ENCODE measurements at places on chromosomes 12 and 14. TPM values are rescaled to one million over a fixed set of nuclear protein-coding genes. Genes with fewer than 3 reads are reported as not detected.

The GPX2 gene
- not detected for polyA plus RNA-seq

GRCh38 chr14:23605931-23606585, 27.5 kb upstream of the JPH4 start:
- DNase-seq: no peak

GRCh38 chr12:97283297-97283696, 179.3 kb upstream of the RMST start:
- DNase-seq: no peak

The LAG3 gene
- polyA plus RNA-seq: 13.7 TPM

GRCh38 chr12:57497223-57498131, 9.6 kb downstream of the MARS1 start:
- DNase-seq: no peak

The FLVCR2 gene
- 7.2 TPM for polyA plus RNA-seq

GRCh38 chr12:124720681-124721500, 142.8 kb downstream of the SCARB1 start:
- no peak for DNase-seq

- DNase-seq: no peak
Measured at GRCh38 chr14:68896132-68896531, 83.0 kb downstream of the ACTN1 start.

DNA sequence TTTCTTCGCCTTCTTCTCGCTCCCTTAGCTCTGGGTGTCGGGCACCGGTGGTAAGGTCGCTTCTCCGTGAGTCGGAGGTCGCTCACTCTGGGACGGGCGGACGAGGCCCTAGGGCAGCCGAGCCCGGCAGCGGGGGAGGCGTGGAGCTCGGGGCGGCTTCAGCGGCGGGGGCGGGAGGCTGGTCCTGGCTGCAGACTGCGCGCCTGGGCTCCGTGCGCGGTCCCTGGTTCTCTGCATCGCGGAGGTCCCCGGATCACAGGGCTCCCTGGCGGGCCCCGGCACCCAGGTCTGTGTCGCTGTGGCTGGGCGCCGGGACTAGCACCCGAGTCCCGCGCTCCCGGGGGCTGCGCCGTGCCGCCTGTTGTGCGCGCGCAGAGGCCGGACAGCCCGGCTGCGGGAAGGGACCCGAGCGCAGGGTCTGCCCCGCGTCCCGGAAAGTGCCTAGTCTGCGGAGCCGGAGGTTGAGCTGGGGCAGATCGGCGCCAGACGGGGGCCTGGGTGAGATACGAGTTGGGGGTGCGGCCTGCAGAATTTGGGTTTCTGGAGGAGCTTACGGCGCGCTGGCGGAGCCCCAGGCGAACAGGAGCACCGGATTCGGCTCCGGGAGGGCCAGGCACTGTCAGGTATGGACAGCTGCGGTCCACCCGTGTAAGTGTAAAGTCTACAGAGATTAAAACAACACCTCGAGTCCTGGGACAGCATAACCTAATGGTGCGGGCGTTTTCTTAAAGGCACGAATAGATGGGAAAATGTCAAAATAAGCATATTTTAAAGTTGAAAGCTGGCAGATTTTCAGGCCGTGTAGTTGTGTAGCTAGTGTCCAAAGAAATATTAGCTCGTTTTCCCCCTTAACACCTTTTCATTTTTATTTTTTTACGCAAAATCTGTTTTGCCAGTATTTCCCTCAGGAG, 713 bp downstream of the FRMD6 start:
- peak; percentile 62 for DNase-seq

- DNase-seq: no peak
Measured at GRCh38 chr14:34161351-34162082, 210.6 kb upstream of the EGLN3 start.

DNA sequence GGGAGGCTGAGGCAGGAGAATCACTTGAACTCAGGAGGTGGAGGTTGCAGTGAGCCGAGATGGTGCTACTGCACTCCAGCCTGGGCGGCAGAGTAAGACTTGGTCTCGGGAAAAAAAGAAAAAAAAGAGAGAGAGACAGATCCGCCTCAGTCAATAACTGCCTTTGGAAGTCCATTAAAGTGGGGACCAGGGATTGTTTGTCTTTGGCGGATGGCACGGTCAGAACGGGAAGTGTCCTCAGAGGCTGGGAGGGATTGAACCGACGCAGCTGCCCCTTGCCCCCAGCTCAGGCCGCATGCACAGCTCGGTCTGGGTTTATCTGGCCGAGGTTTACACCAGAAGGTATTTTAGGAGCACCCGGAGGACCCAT, 54.4 kb downstream of the TESC start:
- DNase-seq: no peak

DNA sequence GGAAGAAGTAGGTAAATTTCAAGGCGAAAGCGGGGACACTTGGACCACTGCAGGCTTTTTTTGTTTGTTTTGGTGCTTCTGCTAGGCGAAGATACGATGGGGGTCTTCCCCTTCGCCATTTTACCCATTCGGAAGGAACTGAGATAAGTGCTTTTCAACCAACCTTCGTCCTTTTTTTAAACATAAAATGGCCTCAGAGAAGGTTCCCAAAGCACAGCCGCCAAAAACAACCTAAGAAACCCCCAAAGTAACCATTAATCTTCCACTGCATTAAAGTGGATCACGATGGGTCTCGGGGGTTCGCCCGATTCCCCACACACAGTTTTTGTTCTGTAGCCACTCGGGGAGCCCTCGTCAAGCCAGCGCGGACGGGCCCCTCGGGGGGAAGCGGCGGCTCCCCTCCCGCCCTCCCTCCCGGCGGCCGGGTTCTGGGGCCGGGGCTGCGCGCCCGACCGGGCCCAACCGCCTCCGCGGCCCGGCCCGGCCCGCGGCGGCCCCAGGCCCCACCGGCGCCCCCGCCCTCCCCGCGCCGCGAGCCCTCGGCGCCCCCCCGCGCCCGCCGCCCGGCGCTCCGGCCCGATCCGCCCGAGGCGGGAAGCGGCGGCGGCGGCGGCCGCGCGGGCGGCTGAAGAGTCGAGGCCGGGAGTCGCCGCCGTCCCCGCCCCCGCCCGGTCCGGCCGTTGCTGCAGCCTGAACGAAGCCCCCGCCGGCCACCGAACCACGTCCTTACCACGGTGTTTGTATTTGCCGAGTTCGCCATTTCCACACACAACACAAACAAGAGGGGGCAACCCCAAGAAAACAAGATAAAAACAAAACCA, 790 bp downstream of the GTF2A1 start:
- DNase-seq: peak; percentile 67

GRCh38 chr12:75289753-75290152, 40.4 kb downstream of the CAPS2 start:
- DNase-seq: no peak

The MYO1A gene
- polyA plus RNA-seq: 0.08 TPM

DNA sequence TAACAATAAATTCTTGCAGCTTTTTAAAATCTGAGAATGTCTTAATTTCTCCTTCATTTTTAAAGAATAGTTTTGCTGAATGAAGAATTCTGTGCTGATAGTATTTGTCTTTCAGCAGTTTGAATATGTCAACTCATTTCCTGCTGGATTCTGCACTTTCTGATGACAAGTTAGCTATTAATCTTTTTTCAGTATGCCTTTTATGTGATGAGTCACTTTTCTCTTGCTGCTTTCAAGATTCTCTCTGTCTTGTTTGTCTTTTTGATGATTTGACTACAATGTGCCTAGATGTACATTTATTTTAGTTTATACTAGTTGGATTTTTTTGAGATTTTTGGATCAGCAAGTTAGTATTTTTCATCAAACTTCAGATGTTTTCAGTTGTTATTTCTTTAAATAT, 87.9 kb upstream of the AVPR1A start:
- DNase-seq: no peak

DNA sequence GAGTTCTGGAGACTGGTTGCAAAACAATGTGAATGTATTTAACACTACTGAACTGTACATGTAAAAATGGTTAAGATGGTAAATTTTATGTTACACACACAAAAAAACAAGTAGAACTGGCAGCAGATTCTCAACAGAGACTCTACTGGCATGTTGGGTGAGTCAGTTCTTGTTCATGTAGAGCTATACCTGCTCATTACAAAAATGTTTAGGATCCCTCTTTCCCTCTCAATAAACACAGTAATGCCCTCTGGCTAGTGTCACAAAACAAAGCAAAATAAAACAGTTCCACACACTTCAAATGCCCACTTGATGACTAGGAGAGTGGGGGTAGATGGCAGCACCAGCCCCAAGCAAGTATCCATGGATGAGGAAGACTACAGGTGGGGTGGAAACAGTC, 13.7 kb upstream of the ZNF740 start:
- DNase-seq: no peak

GRCh38 chr12:104665296-104665695, 208.5 kb downstream of the CHST11 start:
- DNase-seq: no peak

- DNase-seq: no peak
Measured at GRCh38 chr12:28700161-28700560, 448.9 kb upstream of the FAR2 start.

- no peak for DNase-seq
Measured at GRCh38 chr12:129351481-129351880, 498.2 kb downstream of the GLT1D1 start.

The EXOC3L4 gene
- 0.62 TPM for polyA plus RNA-seq

The TMEM120B gene
- 5.6 TPM for polyA plus RNA-seq

DNA sequence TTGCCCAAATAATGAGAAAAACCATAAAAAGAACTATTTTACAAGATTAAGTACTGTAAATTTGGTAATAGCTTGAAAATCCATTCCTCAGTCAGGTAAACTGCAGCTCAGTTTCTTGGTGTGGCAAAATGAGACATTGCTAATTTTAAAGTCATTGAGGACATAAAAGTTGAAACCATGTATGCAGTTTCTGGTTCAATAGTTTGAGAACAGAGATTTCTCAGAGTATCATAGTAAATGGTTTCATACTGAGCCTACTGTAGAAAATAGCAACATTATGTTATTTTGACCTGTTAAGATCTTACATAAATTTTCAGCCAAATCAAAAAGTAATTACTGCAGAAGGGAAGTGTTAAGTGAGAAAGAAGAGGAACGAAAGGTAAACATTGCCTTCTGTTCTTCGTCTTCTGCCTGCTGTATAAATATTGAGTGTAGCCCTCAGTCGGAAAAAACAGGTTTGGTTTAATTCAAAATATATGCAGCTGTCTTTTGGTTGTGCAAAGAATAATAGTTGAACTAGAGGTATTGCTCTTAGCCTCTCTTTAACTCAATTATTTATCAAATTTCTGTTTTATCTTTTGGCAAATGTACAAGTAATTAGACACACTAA, 119.6 kb downstream of the SYNE2 start:
- DNase-seq: no peak

GRCh38 chr12:108642899-108643654, 9.4 kb upstream of the SELPLG start:
- no peak for DNase-seq

The LUM gene
- 663 TPM for polyA plus RNA-seq

DNA sequence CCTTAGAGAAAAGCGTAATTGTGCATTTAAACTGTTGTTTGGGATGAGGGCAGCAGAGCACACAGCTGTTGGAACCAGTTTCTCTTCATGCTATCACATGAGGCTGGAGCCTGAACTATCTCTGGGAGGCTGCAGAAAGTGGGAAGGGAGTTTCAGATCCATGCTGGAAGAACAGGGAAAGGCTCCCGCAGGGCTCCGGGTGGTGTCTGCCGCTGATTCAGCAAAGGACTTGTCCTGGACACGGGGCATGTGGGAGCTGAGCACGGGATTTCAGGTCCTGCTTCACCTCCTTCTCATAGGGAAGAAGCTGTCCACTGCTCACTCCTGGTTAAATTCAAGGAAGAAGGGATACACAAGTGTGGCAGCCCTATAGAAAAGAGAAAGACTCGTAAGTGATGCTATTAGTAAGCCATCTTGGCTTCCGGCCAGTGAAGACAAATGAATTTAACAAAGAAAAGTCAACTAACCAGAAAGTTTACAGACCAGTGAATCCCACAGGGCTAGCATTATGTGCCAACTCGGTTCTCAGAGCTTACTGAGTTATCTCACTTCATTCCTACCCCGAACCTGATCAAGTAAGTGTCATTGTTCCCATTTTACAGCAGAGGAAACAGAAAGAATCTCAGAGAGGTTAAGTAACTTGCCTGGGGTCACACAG, 6.7 kb upstream of the FZD10 start:
- DNase-seq: no peak

The C12orf60 gene
- polyA plus RNA-seq: 0.50 TPM

DNA sequence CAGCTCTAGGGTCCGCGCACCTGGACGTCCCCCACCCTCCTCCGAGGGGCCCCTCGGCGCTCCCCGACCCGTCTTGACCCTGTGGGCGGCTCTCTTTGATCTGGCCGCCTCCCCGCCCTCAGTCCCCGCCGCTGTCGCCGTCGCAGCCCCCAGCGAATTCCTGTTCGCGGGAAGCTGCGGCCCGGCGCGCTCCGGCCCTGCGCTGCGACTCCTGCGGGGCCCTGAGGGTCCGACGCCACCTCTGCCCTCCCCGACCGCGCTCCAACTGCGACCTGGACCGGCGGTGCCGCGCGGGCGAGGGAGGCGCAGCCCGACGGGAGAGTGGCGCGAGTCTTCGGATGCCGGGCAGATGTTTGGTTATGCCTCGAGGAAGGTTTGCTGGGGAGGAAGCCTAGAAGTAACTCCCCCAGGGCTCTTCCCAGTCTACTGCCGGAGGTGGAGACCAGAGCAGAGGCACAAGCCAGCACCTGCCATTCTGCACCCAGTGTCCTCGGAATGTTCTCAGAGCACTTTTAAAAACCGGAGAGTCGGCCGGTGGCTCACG, 440 bp upstream of the ISM2 start:
- no peak for DNase-seq

DNA sequence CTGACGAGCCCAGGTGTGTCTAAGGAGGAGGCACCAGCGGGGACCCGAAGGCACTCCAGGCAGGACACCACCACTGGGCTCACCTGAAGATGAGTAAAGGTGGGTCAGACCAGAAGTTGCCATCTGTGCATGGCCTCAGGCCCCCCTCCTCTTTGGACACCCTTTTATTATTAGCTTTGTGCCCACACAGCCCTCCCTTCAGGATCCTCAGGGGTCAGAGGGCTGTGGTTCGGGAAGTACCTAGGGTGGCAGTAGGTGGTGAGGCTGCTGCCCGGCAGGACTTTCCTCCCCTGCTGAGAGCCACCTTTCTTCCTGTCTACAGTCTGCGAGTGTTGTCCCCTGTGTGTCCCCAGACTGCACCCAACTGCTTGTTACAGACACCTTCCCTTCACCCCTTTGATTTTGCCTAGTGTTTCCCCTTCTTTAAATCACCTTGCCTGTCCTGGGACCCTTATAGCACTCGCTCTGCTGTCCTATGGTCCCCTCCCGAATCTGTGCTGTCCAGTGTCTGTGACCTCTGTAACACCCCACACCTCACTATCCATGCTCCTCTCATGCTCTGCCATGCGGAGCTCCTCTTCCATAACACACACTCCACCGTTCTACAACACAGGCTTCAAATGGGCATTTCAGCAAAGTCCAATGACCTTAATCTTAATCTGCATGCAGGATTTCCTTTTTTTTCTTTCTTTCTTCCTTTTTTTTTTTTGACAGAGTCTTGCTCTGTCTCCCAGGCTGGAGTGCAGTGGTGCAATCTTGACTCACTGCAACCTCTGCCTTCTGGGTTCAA, 25.7 kb downstream of the SOAT2 start:
- no peak for DNase-seq

The CMA1 gene
- polyA plus RNA-seq: 0.30 TPM

- DNase-seq: no peak
Measured at GRCh38 chr14:57066887-57067513, 201.7 kb downstream of the EXOC5 start.

- DNase-seq: no peak
Measured at GRCh38 chr12:7102582-7102981, 6.4 kb downstream of the C1RL start.

All from ovary (tissue), 10 donors.